Mucosa of gallbladder (tissue), 1 donor: ENCODE measurements at places on chromosomes 16 and 17.

DNA sequence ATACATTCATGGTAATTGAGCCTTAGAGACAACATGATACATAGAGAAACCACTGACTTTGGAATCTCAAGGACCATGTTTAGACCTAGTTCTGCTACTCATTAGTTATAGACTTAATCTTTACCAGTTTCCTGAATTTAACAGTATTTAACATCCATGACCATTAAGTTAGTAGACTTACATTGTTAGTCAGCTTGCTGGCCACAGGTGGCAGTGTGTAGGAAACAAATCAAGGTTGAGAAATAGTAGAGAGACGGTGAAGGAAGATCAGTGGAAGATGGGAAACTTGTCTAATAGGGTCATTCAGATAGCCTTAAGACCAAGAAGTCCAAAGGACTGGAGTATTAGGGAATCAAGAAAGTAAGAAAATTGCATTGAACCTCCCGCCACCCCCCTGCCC lies 31.0 kb downstream of the OMG start:
- no peak for DNase-seq

GRCh38 chr17:9331279-9332131 lies 244.1 kb downstream of the STX8 start:
- DNase-seq = no peak

DNA sequence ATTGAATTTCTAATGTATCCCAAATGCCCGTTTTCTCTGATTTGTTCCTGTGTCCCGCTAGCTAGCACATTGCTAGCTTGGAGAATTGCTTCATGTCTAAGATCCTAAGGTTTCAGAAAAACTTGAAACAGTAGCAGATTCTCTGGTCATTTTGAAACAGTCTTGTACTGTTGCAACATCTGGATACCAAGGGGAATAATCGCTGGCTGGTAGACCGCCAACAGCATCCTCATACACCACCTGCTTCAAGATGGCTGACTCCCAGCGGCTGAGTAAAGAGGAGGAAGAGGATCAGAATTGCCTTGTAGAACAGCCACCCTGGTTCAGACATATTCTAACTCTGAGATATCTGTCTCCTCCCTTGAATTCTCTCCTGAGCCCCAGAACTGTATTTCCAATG lies 226.7 kb upstream of the ELAC2 start:
- no peak for DNase-seq

DNA sequence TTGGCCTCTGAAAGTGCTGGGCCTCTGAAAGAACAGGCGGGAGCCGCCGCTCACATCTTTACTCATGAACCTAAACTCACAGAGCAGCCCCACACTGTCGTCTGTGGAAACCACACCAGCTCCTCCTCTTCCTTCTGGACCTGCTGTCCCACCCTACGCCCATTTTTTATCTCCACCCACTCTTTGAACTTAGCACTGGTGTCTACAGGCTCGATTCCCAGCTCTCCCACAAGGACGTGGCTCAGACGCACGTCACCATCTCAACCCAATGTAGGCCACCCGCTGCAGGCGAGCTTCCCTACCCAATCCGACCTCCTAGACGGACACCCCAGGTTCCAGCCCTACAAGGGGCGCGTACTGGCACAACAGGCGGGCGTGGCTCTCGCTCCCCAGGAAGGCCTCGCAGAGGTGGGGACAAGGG lies 62.2 kb downstream of the NXN start:
- DNase-seq = no peak

GRCh38 chr17:47676510-47677165 lies 17.3 kb upstream of the TBKBP1 start:
- DNase-seq = no peak

DNA sequence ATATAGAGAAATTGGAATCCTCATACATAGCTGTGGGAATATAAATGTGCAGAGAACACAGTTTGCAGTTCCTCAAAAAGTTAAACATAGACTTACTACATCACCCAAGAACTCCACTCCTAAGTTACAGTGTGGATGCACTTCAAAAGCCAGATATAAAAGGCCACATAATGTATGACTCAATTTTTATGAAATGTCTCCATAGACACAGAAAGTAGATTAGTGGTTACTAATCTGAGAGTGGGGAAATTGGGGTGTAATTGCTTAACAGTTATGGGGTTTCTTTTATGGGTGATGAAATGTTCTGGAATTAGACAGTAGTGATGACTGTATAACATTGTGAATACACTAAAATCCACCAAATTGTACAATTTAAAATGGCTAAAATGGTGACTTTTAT lies 60.9 kb downstream of the CACNG1 start:
- no peak for DNase-seq

DNA sequence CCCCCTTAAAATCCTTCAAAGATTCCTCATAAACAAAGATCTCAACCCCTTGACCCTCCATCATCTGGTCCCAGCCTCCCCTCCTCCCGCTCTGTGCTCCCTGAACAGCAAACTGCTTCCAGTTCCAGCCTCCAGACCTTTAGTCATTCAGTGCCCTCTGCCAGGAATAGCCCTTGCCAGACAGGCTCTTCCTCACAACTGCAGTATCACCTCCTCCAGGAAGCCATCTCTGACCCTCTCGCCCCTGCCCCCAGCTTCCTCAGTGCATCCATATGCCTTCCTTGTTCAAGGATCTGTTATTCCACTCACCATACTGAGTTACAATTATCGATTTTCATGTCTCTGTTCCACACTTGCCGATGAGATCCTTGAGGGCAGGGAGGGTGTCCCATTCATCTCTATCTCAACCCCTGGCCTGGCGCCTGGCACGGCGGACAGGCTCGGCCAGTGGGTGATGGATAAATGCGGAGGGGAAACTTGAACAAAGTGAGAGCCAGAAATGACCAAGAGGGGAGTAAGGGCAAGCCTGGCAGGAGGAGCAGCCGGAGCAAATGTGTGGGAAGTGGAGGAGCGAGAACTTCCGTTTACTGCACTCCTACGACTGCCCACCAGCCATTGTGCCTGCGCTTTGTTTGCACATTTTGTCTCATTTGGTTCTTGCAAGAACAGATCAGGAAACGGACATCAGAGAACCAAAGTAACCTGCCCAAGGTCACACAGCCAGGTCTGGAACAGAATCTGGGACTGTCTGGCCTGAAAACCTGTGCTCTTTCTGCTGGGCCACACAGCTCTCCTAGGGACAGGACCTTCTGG lies 2.0 kb upstream of the NXPH3 start:
- no peak for DNase-seq

DNA sequence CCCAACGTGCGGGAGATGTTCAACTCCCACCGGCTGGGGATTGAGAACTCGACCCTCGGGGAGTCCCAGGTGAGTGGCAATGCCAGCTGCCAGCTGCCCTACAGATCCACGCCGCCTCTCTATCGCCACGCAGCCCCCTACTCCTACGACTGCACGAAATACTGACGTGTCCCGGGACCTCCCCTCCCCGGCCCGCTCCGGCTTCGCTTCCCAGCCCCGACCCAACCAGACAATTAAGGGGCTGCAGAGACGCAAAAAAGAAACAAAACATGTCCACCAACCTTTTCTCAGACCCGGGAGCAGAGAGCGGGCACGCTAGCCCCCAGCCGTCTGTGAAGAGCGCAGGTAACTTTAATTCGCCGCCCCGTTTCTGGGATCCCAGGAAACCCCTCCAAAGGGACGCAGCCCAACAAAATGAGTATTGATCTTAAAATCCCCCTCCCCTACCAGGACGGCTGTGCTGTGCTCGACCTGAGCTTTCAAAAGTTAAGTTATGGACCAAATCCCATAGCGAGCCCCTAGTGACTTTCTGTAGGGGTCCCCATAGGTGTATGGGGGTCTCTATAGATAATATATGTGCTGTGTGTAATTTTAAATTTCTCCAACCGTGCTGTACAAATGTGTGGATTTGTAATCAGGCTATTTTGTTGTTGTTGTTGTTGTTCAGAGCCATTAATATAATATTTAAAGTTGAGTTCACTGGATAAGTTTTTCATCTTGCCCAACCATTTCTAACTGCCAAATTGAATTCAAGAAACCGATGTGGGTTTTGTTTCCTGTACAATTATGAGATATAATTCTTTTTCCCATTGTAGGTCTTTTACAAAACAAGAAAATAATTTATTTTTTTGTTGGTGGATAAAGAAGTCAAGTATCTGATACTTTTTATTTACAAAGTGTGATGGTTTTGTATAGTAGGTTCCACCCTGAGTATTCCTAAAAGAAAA lies 2.3 kb downstream of the FOXC2 start:
- DNase-seq = no peak

GRCh38 chr16:50900391-50900942 lies 158.6 kb downstream of the CYLD start:
- no peak for DNase-seq

DNA sequence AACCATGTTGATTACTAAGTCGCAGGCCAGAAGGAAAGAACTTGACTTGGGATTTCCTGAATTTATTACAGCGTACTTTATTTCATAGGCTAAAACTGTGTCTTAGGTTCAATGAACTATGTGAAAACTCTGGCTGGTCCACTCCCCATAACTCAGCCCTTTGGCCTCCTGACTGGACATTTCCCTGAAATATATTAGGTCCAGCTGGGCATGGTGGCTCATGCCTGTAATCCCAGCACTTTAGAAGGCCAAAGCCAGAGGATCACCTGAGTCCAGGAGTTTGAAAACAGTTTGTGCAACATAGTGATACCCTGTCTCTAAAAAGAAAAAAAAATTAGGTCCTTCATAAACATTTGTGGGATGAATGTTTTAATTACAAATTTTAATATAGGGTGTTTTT lies 97.0 kb downstream of the CYLD start:
- DNase-seq = no peak

- DNase-seq = no peak
Measured at GRCh38 chr17:19391432-19391831, 4.4 kb upstream of the MFAP4 start.

DNA sequence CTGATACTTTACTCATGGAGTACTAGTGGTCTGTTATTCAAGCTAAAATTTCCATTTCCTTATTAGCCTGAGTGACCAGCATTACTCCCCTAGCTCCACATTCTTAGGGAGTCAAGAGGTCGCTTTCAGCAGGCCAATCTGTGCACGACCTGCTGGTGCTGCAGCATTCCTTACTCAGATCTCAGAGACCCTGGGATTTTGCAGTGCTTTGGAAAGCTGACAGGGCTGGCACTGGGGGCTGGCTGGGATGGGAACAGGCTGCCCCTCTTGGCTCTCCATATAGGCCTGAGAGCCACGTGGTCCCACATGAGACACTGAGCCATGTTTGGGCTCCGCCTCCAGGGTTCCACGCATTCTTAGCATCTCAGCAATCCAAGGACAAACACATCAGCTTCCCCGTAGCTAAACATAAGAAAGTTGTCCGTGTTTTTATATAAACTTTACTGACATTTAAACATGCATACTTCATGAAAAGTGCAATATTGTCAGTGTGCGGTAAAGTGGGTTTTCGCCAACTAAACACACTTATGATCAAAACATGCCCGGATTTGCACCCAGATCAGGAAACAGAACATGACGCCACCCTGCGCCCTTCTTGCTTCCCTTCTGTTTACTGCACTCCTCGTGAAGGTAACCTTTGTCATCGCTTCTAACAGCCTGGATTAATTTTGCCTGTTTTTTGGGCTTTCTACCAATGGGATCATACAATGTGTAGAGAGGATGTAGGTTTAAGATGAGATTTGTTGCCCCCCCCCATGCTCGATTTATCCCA lies 254.5 kb upstream of the CACNG5 start:
- DNase-seq = peak; percentile 57

- no peak for DNase-seq
Measured at GRCh38 chr17:66443606-66444005, 141.2 kb downstream of the PRKCA start.

GRCh38 chr17:16975744-16976625 lies 4.1 kb upstream of the TNFRSF13B start:
- DNase-seq = no peak

DNA sequence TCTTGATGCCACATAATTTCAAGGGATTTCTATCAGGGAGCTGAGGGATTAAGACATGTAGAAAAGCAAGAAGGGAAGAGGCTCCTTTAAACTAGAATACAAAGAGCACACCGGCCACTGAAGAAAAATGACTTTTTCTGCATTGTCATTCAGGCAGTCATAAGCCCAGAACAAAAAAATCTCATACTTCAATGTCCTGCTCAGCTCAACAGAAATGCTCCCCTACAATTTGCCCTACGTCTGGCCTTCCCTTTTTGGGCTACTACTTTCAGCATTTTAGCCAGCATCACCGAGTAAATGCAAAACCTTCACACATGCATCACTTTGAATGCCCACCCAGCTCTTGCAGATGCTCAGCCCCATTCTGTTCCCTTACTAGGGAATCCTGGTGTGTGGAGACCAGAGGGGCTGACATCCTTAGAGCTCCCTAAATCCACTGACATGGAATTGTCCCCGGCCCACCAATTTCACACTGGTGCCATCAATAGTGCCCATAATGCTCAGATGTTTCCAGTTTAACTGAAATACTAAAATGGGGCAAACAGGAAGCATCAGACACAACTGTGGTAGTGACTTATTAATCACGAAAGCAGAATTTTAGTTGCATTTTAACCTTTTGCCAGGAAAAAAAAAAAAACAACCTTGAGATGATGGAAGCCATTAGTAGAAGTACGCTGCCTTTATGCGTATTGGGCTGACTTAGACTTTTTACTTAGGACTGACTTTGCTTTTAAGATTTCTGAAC lies 2.7 kb downstream of the MAP3K14 start:
- no peak for DNase-seq
